ENCODE measurements at places on chromosomes 5 and 9.

- DNase-seq: no peak
Measured at GRCh38 chr5:55438998-55439397, 95.8 kb downstream of the PLPP1 start.

GRCh38 chr5:56112526-56113121 lies 117.9 kb upstream of the IL6ST start:
- DNase-seq: no peak

- no peak for DNase-seq
Measured at GRCh38 chr5:14179446-14179845, 36.3 kb downstream of the TRIO start.

- no peak for DNase-seq
Measured at GRCh38 chr5:76610196-76610595, 13.0 kb downstream of the F2RL2 start.

DNA sequence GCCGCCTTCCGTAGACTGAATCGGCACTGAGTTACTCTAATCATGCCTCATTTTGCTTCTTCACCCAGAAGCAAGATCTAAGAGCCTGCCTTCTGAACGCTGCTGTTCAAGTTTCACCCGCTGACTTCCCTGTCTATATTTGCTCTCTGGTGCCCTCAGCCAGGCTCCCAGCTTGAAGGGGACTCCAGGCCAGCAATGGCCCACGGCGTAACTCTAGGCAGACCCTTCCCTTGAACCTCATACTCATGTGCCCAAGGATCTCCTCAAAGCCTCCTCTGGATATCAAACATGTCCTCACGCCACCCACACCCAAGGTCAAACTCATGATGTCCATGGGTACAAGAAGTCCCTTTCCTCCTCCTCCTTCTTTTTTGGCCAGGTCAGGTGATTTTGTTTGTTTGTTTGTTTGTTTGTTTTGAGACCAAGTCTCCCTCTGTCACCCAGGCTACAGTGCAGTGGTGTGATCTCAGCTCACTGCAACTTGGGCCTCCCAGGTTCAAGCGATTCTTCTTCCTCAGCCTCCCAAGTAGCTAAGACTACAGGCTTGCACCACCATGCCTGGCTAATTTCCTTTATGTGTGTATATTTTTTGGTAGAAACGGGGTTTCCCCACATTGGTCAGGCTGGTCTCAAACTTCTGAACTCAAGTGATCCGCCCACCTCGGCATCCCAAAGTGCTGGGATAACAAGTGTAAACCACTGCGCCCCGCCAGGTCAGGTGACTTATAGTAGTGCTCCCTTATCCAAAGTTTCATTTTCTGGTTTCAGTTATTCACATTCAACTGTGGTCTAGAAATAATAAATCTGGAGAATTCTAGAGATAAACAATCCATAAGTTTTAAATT lies 239.0 kb downstream of the SYK start:
- no peak for DNase-seq

DNA sequence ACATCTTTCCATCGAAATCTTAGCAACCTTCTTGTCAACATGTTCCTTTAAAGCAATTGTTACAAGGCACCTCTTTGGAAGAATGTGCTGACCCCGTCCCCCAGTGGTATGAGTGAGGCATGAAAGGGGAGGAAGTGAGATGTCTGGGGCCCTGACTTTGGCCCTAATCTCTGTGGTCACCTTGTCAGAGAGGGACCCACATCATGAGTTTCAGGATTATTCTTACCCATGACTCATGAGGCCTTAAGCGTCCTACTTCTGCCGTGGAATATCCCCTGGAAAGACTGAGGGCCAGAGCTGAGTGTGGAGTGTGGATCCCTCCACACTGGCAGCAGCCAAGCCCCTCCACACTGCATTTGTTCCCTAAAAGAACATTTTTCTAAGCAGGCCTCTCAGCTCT lies 81.2 kb downstream of the FSTL4 start:
- DNase-seq: no peak

DNA sequence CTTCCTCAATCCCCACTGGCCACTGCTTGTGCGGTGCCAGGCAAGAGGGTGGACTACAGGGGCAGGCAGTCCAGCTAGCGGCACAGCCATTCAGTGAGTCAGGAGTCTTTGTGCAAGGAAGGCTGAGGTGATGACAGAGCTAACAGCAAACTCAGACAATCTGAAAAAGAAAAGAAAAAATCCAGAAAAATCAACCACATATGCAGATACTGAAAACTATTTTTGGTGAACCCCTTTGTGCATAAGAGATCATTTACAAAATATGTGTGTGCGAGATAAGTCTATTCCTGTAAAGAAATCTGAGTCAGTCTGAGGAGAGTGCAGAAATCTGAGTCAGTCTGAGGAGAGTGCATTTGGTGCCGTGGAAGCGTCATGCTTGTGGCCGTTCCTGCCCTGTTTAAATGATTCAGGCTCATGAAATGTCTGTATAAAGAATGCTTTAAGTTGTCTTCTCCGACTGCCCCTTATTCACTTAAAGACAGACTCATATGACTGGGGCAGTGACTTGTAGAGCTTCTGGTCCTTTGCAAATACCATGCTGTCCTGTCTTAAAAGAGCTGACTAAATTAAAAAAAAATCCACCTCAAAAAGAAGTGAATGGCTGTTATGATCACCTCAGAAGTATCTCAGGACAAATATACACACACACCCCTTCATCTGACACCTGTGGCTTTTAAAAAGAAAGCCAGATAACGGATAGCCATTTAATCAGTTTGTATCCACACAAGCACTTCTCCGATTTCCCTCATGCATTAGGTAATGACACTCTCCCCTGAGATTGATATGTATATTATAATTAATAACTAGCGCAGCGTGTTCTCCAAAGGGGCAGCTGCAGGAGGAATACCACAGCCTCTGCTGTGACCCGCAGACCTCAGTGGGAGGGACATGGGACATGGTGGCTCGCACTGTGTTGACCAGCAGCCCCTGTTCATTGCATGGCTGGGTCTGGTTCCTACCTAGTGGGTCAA lies 47.3 kb downstream of the TRIO start:
- DNase-seq: no peak

GRCh38 chr9:112112941-112113681 lies 62.0 kb downstream of the SUSD1 start:
- DNase-seq: no peak

- no peak for DNase-seq
Measured at GRCh38 chr5:157494178-157494832, 34.3 kb downstream of the NIPAL4 start.

DNA sequence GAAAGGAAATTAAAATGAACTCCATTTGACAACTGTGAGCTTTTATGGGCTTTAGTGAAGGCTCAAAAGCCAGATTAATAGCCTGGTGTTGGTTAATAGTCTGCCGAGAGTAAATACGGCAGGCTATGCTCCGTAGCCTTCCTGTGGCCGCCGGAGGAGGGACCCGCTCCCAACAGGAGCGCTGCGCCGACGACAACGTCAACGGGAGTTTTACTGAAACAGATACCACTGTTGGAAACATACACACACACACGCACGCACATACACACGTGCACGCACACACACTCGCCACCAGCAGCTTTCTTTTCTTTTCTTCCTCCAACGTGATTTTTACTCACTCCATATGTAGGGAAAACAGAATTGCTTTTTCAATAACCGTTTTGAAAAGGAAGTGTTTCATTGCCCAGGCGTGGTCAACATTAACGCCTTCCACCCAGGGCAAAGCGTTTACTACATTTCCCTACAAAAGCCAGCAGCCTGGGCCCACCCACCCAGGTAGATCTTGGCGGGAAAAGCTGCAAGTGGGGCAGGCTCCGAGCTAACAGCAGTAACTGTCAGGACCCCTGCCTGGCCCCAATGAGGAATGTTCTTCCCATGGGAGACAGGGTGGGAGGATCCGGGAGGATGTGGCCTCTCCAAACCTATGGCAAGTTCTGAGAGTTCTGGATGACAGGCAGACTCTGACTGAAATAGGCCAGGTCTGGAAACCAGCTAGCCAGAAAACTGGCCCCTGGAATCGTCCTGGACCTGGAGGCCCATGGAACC lies 72.3 kb downstream of the PAX5 start:
- no peak for DNase-seq

GRCh38 chr5:132385326-132386105 lies 16.0 kb downstream of the SLC22A5 start:
- peak; percentile 56 for DNase-seq

GRCh38 chr5:143922718-143923117 lies 110.8 kb downstream of the HMHB1 start:
- DNase-seq: no peak

- DNase-seq: no peak
Measured at GRCh38 chr5:57841676-57842363, 359.2 kb upstream of the ACTBL2 start.

GRCh38 chr5:142683116-142683515 lies 2.8 kb downstream of the FGF1 start:
- no peak for DNase-seq

DNA sequence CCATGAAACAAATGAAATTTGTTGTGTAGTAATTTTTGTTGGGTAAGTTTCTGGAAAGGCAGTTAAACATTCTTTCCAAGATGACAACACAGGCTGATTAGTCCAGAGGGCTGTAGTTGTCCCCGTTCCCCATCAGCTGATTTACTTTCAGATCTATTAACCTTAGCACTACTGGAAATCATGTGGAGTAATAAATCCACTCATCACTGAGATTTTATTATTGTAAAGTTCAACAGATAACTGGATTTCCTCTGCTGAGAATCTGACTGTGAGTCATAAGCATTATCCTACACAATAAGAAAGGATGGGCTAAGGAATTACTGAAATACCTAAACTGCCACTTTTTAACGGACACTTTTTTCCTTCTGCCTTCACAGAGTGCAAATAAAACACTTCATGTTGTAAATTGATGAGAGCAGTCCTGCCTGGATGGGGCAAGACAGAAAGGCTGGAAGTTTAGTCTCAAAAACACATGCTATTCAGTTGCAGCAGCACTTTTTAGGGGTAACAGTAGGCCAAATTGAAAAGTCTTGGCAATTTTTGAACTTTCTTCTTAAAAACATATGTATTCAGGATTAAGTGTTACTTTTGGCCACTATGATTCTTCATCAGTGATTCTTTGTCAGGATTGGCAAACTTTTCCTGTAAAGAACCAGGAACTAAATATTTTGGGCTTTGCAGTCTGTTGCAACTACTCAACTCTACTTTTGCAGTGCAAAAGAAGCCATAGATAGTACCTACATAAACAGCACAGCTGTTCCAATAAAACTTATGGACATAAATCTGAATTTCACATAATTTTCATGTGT lies 7.0 kb downstream of the STOM start:
- no peak for DNase-seq

DNA sequence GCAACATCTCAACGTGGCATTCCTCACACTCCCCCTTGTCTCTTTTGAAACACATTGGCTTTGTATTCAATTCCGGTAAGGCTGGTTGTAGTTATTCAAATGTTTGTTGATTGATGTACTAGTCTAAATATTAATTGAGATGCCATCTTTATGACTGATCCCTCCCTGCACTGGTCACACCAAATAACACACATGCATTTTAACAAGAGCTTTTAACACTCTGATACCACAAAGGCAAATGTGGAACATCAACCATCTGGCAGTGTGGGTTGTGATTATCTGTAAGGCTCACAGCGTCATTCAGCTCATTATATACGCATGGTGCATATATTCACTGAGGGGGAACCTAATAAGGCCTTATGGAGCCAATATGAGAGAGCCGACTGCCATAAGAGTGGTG lies 305.0 kb downstream of the TENT4A start:
- no peak for DNase-seq

- no peak for DNase-seq
Measured at GRCh38 chr5:63089147-63089546, 510.5 kb downstream of the LRRC70 start.

- DNase-seq: no peak
Measured at GRCh38 chr9:69195668-69196067, 21.6 kb downstream of the TJP2 start.

GRCh38 chr9:98955259-98955658 lies 11.6 kb downstream of the COL15A1 start:
- DNase-seq: no peak

GRCh38 chr5:102223542-102224477 lies 72.3 kb downstream of the SLCO4C1 start:
- DNase-seq: no peak

GRCh38 chr9:86456416-86456815 lies 102.2 kb upstream of the TUT7 start:
- no peak for DNase-seq

GRCh38 chr9:136808806-136809158 lies 1.0 kb downstream of the RABL6 start:
- no peak for DNase-seq

DNA sequence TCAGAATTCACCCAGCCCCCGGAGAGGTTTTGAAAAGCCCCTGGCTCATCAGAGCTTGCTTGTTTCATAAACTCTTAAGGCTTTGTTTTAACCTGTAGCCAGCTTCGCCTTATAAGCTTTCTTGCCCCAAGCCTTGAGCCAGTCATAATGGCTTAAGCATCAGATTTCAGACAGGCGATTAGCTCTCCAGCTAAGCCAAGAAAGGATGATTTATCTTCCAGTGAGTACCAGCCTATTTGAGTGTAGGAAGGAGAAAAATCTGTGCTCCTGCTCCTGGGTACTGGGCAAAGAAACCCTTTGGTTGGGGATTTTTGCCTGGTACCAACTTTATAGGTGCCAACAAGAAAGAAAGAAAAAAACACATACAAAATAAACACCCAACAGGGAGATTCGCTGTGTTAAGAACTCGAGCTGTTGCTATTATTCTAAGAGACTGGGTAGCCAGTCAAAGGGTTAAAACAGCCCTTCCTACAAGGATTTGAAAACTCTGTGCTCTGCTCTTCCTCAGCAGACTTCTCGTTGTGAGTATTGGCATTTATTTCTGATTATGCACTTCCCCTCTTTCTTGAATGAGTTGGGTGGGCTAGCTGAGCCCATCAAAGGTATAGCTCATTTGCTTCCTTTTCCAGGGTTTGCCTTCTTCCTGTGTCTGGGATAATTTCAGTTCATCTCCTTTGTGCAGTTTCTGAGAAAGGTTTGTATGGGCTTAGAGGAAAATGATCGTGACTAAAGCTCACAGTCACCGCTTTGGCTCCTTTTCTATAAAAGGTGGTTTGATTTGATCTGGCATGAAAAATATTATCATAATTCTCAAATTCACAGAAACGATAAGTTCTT lies 157.2 kb upstream of the DMRT1 start:
- no peak for DNase-seq

DNA sequence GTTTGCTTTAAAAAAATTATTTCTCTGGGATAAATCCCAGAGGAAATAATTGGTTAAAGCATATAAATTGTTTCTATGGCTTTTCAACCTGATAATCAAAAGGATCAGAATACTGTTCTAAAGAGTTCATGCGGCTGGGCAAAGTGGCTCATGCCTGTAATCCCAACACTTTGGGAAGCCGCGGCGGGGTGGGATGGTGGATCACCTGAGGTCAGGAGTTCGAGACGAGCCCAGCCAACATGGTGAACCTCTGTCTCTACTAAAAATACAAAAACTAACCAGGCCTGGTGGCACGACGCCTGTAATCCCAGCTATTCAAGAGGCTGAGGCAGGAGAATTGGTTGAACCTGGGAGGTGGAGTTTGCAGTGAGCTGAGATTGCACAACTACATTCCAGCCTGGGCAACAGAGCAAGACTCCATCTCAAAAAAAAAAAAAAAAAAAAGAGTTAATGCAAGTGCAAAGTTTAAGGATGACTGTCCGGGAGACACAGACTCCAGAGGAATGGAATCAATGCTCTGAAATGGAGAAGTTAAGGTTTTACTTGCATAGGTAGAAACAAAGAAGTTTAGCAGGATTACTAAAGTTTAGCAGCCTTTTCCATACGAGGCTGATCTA lies 16.6 kb upstream of the GRHPR start:
- no peak for DNase-seq

GRCh38 chr5:107486489-107486888 lies 184.2 kb downstream of the EFNA5 start:
- DNase-seq: peak; percentile 56
